ENCODE measurements at places on chromosomes 13 and 19.

DNA sequence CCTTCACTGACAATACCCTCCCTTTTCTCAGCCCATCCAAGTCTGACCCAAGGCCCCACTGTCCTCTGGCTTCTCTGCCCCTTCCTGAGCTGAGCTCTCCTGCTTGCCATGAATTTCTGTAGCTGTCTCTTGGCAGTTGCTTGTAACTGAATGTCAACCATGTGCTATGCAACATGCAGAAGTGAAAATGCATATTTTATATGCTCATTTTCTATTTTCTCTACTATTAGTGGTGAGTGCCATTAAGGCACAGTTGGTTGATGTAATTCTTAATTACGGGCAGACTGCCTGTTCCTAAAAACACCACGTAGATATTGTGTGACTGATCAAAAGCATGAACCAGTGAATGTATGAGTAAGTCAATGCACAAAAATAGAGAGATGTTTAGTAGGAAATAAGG lies 29.6 kb downstream of the TNFSF11 start:
- no peak for DNase-seq

DNA sequence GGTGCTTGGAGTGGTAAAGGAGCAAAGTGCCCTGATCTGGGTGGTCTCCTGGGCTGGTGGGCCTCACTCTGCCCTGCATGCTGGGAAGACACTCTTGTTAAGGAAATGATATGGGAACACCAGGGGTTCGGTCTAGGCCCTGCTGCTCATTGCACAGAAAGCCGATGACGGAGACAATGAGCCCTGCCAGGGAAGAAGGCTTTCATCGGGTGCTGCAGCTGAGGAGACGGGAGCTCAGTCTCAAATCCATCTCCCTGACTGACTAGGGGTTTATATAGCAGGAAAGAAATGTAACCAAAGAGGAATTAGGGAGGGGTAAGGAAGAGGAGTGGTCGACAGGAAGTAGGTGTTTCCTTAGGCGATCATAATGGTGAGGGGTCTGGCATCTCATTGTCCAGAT lies 253.4 kb downstream of the TEX29 start:
- no peak for DNase-seq

DNA sequence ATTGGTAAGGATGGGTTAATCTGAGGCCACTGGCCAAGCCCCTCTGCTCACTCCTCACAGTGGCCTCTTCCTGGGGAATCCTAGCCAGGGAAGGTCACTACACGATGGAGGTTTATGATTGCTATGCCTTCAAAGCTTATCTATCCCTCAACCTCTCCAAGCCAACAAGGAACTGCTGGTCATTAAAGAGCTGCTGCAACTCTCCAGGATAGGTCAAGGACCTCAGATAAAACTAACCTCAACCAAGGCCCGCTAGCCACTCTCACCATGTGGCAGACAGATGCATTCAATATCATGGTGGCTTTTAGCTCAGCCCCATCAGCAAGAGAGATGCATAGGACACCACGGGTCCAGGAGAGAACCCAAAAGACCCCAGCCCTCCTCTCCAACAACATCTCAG lies 71.6 kb downstream of the SERTM1 start:
- no peak for DNase-seq

DNA sequence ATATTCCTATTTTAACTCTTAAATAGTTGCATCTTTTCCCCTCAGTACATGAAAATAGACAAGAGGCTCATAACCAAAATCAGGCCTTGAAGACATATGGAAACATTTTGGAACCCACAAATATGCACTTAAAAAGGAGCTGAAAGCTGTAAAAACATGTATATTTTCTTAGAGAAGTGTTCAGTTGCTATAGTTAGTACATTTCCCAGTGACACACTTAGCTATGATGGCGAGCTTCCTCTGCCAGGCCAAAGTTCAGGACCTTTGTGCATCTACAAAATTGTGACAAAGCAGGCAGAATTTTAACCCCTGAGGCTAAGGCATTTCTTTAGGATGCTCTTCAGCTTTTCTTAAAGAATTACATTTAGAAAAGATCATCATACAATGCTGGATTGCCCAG lies 54.5 kb downstream of the RCBTB2 start:
- DNase-seq = no peak

- DNase-seq = no peak
These were observed 40.4 kb downstream of the MLLT1 start for GRCh38 chr19:6239401-6239844.

DNA sequence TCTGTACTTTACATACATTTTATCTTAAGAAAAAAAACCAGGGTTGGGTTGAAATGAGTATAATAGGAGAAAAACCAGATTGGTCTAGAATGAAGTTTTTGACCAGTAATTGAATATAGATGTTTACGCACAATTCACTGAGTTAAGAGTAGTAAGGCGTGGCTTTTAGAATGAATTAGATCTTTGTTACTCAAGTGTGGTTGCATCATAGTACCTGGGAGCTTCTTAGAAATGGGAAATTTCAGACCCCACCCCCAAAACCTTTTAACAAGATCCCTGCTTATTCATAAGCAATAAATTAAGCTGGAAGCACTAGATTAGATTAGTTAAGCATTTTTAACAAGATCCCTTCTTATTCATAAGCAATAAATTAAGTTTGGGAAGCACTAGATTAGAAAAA lies 28.7 kb upstream of the LMO7 start:
- no peak for DNase-seq

- no peak for DNase-seq
These were observed 808.0 kb upstream of the PRR20A start for GRCh38 chr13:56332671-56333070.

Data from stimulated activated CD8-positive, alpha-beta memory T cell treated with anti-CD3 and anti-CD28 coated beads, Interleukin-7, amount 100 ng/mL, for 1 hour (primary cell).